ENCODE measurements at places on chromosomes 5 and 9. TPM values are rescaled to one million over a fixed set of nuclear protein-coding genes. Genes with fewer than 3 reads are reported as not detected.

GRCh38 chr5:1053391-1054017 is 44.9 kb downstream of the NKD2 start:
- no peak for DNase-seq

FAM78A gene
- total RNA-seq = 4.1 TPM

ALDH1A1 gene
- 185 TPM for total RNA-seq

LCP2 gene
- total RNA-seq = 25.0 TPM

TMC1 gene
- total RNA-seq = 0.69 TPM

FOXI1 gene
- total RNA-seq = not detected

- no peak for DNase-seq
Observed at GRCh38 chr9:1044643-1045042, 5.5 kb upstream of the DMRT2 start.

DNA sequence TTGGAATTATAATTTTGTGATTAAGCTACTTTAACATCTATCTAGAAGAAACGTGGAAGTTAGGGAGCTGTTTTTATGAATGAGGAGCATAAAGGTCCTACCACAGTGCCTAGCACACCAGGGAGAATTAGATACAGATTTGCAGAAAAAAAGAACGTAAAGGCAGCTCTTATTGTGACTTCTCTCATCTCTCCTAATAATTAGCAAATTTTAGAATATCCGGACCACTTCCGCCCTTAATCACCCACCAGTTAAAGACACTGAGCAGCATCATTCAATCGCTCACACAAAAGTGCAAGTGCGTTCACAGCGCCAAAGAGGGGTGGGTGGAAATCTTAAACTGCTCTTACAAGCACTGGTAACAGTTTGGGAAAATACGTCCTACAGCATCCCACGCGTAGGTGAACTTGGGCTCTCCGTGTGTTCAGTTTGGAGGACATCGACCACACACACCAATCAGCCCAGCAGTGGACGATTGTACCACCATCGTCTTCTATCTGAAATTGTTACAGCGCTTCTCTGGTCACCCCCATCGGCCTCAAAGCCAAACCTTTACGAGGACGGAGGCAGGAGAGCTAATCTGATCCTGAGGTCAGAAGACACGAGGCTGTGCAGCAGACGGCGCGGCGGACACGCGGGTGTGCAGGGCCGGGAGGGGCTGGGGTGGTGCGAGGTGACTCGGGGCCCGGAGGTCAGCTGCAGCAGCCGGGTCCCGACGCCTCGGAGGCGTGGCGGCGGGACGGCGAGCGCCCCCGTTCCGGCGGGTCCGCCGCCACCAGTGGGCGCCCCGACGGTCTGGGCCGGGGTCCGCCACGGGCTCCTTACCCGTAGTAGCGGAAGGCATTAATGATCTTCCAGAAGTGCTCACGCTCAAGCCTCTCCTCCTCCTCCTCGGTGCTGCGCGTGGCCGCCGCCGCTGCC is 646 bp downstream of the CARNMT1 start:
- peak; percentile 91 for DNase-seq

DNA sequence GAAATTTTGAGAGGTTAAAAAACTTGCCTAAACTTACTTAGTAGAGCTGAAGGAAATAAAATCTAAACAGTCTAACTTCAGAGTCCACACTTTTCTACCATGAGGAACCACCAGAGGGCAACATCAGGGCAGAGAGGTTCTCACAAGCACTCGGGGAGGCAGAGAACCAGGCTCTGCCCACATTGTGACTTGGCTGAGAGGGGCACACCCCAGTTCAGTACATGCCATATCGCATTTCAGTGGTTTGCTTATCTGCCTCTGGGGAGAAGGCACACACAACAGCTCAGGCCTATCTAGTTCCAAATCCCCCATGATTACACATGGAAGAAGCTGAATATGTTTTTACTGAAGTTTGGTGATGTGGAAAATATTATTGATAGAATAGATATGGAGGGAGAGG is 49.2 kb downstream of the EQTN start:
- DNase-seq = no peak

DNA sequence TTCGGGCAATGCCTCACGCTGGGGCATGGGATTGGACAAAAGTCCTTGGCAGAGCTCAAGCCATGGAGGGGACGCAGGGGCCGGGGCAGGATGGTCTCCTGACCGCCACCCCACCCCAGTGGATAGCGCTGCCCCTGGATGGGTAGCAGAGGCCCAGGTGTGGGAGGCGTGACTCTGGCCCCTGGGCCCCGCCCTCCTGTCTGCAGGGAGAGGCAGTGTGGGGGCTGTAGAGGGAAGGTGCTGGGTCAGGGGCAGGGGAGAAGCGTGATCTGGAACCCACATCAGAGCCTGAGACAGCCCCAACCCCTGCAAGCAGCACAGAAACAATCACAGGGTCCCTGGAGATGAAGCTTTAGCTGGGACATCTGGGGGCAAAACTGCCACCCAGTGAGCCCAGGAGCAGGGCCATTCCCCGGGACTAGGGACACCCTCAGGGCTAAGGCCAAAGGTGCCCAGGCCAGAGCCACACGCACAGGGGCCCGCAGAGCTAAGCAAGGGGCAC is 36.2 kb downstream of the NACC2 start:
- no peak for DNase-seq

- DNase-seq = no peak
Observed at GRCh38 chr5:3351581-3352442, 243.8 kb upstream of the IRX1 start.

GRCh38 chr5:135508496-135509005 is 27.2 kb downstream of the NEUROG1 start:
- DNase-seq = no peak

FAM200C gene
- total RNA-seq = 4.1 TPM

GRCh38 chr5:158060212-158060611 is 201.3 kb upstream of the CLINT1 start:
- no peak for DNase-seq

PRR16 gene
- total RNA-seq = 4.3 TPM

GRCh38 chr5:135814316-135814715 is 20.1 kb upstream of the SLC25A48 start:
- DNase-seq = no peak
